ENCODE measurements at places on chromosomes 13 and 19.

- no peak for DNase-seq
These were observed 56.6 kb downstream of the TBC1D4 start for GRCh38 chr13:75425216-75426009.

DNA sequence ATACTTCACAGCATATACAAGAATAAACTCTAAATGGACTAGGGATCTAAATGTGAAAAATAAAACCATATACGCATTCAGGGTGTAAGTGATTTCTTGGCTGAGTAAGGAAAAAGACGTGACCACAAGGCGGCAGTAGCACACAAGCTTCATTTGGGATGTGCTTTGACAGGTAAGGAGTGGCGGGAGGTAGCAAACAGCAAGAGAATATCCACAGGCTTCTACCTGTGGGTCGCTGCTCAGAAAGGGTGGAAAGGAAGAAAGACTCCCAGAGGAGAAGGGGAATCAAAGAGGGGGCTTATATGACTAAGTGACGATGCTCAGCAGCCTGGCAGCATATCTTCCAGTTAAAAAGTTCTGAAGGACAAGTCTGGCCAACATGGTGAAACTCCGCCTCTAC, 2.5 kb upstream of the ZNF121 start:
- peak; percentile 81 for DNase-seq

GRCh38 chr19:14012378-14012915, 6.3 kb upstream of the RFX1 start:
- no peak for DNase-seq

- DNase-seq: no peak
These were observed 4.5 kb upstream of the ADGRE2 start for GRCh38 chr19:14782626-14783409.

DNA sequence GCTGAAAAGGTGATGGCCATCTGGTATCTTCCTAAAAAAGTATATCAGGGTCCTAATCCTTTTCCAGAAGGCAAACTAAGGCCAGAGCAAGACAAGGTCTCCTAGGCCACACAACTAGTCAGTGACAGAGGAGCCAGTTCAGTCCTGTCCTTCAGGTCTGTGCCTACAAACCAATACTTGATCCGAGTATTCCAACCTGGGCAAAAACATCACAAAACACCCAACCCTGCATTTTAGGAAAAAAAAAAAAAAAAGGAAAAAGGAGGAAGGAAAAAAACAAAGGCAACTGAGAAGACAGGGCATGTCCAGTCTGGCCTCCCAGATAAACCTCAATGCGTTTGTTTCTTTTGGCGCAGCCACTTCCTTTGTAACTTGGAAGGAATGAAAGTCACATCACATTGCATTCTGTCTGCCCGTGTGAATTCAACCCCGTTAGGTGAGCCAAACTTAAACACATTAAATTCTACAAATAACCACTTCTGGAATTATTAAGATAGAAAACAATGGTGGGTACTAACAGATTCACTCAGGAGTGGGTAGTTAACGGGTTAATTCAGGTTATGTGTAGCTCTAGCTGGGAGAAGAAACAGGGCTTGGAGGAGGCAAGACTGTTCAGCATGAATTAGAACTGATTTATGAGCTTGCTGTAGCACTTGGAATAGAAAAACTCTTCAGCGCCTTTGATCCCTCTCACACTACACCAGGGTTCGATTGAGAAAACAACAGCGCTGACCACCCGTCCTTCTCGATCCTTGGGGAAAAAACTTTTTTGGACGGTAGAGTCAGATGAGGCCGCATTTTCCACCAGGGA, 43.0 kb upstream of the HNRNPA1L2 start:
- peak; percentile 23 for DNase-seq

DNA sequence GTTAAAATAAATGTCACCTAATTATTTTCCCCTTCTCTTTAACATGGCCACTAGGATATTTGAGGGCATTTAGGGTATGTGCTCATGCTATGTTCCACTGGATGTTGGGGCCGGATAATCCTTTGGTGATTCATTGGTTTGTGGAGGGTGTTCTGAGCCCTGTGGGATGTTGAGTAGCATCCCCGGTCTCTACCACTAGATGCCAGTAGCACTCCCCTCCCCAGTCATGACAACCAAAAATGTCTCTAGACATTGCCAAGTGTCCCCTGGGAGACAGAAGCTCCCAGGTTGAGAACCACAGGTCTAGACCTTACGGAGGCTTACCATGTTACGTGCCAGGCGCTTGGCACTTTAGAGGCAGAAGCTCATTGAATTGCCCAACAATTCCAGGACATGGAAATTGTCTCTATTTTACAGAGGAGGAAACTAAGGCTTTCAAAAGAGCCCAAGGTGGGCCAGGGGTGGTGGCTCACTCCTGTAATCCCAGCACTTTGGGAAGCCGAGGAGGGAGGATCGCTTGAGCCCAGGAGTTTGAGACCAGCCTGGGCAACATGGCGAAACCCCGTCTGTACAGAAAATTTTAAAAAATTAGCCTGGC, 14.1 kb downstream of the SHANK1 start:
- DNase-seq: peak; percentile 75

GRCh38 chr13:107043021-107043956, 475.4 kb upstream of the ARGLU1 start:
- DNase-seq: no peak

- DNase-seq: peak; percentile 56
These were observed 738.3 kb upstream of the SLITRK5 start for GRCh38 chr13:86932776-86933334.

- DNase-seq: no peak
These were observed 389.3 kb upstream of the PCDH9 start for GRCh38 chr13:67619351-67619994.

GRCh38 chr19:21751384-21751783, 16.0 kb downstream of the ZNF100 start:
- DNase-seq: no peak

DNA sequence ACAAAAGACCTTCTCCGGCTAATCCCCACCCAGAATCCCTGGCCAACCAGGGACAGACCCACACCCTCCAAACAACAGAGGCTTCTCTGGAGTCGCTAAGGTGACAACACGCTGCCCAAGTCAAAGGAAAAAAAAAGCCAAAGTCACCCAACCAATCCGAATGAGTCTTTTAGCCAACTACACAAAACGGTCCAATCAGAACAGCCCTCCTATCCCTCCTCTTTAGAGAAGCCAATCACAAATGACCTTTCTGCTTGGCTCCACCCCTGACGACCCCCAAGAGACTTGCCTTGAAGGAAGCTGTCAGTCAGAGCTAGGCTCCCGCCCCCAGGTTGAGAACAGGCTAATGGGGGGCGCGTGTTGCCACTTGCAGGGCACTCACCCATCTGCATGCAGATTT, 6.6 kb upstream of the FBXW9 start:
- DNase-seq: peak; percentile 91

- no peak for DNase-seq
These were observed 775.3 kb downstream of the UQCRFS1 start for GRCh38 chr19:28437390-28438346.

GRCh38 chr19:862581-863314, 3.3 kb downstream of the CFD start:
- DNase-seq: peak; percentile 88

GRCh38 chr13:104436555-104436954, 1370.3 kb upstream of the SLC10A2 start:
- DNase-seq: no peak

DNA sequence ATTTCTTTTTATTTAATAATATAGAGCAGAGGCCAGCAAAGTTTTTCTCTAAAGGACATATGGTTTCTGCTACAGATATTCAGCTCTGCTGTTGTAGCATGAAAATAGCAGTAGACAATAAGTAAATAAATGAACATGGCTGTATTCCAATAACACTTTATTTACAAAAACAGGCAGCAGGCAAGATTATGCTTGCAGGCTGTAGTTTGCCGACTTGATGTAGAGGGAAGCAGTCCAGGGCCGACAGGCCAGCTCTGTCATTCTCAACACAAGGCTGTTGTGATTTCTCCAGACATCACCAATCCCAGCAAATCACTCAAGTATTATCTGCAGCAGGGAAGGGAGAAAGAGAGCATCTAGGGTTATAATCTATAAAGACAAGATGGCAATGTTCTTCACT, 1062.5 kb upstream of the PCDH9 start:
- DNase-seq: no peak

DNA sequence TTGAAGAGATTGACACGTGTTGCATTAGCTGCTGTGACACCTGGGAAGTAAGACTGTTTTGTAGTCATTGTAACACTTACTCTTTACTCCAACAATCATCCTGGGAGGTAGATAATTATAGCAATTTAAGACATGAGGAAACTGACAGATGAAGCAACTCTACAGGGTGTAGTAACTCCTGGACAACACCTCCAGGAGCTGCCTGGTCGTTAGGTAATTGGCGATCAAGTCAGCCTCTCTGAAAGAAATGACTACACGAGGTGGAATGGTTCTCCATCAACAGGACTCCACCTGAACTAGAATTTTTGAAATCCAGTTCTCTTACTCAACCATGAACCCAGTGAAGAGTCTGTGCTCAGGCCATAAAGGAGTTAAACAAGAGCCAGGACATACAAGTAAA, 43.0 kb upstream of the LRCH1 start:
- no peak for DNase-seq

- no peak for DNase-seq
These were observed 24.5 kb downstream of the TMED1 start for GRCh38 chr19:10811391-10812111.

GRCh38 chr13:100680131-100680530, 5.5 kb upstream of the TMTC4 start:
- no peak for DNase-seq

GRCh38 chr19:19094513-19094912, 30.7 kb downstream of the SLC25A42 start:
- DNase-seq: no peak

DNA sequence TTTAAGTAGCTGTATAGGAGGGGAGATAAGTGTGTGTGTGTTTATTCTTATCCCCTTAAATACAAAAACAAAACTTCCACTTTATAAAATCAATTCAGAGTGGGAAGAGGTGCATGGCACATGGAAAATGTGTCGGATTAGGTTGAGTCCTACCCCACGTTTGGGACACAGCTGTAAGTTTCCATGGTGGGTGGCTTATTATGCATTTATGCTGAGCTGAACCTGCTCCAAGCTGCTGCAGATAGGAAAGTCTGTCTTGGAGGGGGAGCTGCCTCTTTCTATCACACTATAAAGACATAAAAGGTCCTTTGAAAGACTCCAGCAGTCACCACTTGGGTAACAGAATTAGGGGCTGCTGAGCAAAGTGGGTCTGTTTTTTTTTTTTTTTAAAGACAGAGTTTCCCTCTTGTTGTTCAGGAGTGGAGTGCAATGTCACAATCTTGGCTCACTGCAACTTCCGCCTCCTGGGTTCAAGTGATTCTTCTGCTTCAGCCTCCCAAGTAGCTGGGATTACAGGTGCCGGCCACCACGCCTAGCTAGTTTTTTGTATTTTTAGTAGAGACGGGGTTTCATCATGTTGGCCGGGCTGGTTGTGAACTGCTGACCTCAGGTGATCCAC, 15.2 kb downstream of the ACTN4 start:
- no peak for DNase-seq

GRCh38 chr13:110301606-110302553, 5.1 kb downstream of the COL4A1 start:
- peak; percentile 46 for DNase-seq

GRCh38 chr13:76773448-76774094, 112.6 kb downstream of the KCTD12 start:
- no peak for DNase-seq

DNA sequence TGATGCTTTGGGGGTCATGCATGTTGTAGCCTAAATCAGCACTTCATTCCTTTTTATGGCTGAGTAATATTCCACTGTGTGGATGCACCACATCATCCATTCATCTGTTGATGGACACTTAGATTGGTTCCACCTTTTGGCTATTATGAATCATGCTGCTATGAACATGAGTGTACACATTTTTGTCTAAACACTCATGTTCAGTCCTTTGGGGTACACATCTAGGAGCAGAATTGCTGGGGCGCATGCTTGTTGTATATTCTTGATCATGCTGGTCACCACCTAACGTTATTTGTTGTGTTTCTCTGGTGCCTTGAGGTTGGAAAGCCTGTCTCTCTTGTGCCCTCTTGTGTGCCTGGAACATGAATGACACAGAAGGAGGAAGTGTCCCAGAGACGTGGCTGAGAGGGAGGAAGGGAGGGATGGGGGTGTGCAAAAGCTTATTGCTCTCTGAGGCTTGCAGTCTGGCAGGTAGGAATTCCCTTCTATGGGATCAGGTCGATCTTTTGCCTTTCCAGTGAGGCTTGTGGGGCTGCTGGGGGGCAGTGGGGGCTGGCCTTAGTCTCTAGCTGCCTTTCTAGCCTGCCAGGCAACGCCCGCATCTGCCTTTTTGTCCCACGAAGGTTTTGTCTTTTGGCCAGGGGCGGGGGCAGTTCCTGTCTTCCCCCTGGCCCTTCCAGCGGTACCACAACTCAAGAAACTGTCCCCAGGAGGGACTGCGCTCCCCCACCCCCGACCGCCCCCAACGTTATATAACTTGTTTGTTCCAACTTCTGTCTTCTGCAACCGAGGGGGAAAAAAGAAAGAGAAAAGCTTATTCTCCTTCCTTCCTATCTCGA, 7.6 kb downstream of the KLHL26 start:
- no peak for DNase-seq

DNA sequence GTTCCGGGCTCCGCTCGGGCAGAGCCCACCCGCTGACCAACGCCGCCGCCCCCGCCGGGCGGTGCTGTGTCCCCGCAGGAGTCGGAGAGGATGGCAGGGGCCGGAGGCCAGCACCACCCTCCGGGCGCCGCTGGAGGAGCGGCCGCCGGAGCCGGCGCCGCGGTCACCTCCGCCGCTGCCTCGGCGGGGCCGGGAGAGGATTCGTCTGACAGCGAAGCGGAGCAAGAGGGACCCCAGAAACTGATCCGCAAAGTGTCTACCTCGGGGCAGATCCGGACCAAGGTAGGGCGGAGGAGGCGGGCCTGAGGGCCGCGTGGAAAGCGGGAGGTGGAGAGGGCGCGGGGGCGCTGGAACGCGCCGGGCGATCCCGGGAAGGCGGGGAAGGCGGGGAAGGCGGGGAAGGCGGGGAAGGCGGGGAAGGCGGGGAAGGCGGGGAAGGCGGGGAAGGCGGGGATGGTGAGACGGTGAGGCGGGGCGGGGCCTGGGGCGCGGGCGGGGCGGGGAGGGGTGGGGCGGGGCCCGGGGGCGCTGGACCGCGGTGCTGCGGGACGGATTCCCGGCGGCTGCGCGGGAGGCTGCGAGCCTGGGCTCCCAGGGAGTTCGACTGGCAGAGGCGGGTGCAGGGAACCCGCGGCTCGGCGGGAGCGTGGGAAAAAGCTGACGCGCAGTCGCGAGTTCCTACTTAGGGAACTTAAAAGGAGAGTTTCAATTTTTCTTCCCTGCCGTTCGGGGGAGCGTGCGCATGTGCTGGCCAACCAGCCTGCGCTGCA, 421 bp downstream of the DGKH start:
- peak; percentile 89 for DNase-seq

GRCh38 chr13:53821632-53822031, 793.0 kb downstream of the OLFM4 start:
- no peak for DNase-seq

DNA sequence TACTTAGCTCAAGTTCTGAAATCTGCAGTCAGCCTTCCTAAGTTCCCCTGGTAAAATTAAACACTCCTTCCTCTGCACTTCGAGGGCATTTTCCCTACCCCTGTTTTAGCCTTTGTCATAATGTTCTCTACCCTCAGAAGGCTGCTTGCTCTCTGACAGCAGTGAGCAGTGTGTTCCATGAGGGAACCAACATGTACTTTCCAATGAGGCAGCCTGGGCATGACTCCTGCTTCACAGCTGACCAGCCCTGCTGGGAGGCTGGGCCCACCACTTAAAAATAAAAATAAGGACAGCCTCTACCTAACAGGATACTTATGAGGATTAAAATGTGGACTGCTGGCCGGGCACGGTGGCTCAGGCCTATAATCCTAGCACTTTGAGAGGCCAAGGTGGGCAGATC, 26.4 kb downstream of the RUBCNL start:
- no peak for DNase-seq

- no peak for DNase-seq
These were observed 45.3 kb downstream of the DHRS12 start for GRCh38 chr13:51758691-51759090.

All from neural progenitor cell (in vitro differentiated cells).